Hindlimb muscle (tissue), 1 donor: ENCODE measurements at places on chromosomes 5 and 9.

- DNase-seq, result no peak
These were observed 682.4 kb upstream of the CDH10 start for GRCh38 chr5:25327172-25327571.

GRCh38 chr5:132834057-132834456, 3.6 kb upstream of the SHROOM1 start:
- no peak for DNase-seq

GRCh38 chr5:39758426-39758825, 333.6 kb upstream of the DAB2 start:
- DNase-seq, result no peak

- no peak for DNase-seq
These were observed 478.5 kb downstream of the PTPRD start for GRCh38 chr9:10134266-10134665.

DNA sequence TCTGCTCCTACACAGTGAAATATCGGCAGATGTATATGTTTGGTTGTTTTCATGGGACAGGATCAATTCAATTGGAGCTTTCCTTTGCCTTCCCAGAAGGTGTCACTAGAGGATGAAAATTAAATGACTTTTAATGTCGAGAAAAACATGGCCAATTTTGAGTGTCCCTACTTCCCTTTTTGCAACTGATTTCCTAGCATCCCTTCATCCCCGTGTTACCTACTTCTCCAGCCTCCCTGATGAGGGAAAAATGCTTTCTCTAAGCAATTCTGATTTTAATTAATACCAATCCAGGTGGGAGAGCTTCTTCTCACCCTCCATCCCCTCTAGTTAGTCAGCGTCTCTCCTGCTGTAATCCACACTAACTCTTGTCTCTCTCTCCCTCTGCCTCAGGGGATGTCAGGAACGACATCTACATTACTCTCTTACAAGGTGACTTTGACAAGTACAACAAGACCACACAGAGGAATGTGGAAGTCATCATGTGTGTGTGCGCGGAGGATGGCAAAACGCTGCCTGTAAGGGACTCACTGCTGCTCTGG, 64.9 kb downstream of the DOCK2 start:
- DNase-seq, result peak; percentile 30

DNA sequence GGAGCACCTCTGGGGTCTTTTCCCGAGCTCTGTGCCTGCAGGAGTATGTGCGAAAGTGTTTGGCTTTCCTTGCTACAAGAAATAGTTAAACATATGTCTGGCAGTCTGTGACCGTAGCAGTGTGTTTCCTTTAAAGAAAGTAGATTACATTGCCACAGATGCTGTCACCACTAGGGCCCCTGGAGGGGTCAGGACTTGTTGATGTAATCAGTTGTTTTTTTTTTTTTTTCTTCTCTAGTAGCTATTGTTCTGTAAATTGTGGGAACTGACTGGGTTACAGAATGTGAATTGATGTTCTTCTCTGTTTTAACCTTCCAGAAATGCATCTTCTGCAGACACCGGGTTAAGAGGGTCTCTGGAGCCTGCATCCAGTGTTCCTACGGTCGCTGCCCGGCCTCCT, 345.6 kb downstream of the KDM4C start:
- DNase-seq, result no peak

- no peak for DNase-seq
These were observed 665 bp upstream of the BTF3 start for GRCh38 chr5:73497497-73498056.

DNA sequence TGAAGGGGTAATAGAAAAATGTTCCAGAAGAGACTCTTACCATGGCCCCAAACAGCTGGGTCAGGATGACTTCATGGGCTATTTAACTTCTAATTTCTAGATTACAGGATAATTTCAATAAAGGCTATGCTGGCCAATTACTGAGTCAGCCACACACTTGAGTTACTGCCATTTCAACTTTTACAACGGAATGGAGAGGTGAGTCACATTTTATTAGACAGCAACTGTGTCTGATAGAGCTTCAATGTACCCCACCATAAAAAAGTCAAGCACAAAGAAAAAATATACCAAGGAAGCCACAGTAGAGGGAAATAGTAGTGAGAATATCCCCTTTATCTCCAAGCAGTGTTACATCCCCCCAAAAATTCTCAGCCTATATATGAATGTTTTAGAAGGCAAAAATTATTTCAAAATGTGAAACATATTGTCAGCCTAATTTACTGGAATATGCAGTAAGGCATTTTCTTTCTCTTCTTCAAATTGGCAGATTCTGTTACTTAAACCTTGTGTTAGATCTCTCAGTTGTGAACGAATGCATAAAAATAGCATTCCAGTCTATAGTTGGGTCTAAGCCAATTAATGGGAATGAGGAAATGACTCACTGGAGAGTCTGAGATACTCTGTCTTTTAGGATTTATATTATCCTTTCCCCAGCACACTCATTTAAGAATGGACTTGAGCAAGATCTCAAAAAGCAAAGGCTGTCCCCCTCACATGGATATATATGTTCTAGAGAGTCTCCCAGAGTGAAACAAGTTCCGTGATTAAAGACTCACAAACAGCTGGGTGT, 47.1 kb upstream of the RAI14 start:
- peak; percentile 42 for DNase-seq

GRCh38 chr9:102507044-102507687, 488.0 kb upstream of the CYLC2 start:
- DNase-seq, result no peak

DNA sequence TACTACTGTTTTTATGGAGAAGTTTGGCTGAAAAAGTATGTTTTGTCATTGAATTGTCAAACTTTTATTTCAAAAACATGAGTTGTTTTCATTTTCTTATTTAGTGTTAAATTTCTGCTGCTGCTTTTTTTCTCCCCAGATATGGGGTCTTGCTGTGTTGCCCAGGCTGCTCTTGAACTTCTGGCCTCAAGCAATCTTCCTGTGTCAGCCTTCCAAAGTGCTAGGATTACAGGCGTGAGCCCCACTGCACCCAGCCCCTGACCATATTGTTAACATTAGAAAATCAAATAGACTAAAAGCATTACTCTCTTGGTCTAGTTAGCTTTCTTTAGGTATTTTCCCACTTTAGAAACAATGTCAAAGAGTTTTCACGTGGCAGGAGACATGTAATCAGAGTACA, 215.3 kb downstream of the KDM4C start:
- DNase-seq, result no peak

DNA sequence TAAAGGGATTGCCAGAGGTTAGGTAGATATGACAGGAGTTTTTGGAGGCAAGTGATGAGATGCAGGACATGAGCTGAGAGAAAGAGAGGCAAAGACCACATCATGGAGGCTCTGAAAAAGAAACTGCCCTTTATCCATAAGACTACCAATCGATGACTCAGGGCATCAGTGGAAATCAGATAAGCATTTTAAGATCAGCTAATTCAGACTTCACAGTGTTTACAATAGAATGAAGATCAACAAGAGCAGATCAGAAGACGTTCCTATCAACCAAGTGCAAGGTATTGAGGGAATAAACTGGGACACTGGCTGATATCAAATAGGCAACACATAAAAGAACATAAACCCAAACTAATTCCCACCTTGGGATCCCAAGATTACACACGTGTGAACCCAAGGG, 227.2 kb downstream of the SLCO4C1 start:
- no peak for DNase-seq

GRCh38 chr9:93592643-93593021, 16.2 kb downstream of the PHF2 start:
- DNase-seq, result no peak

DNA sequence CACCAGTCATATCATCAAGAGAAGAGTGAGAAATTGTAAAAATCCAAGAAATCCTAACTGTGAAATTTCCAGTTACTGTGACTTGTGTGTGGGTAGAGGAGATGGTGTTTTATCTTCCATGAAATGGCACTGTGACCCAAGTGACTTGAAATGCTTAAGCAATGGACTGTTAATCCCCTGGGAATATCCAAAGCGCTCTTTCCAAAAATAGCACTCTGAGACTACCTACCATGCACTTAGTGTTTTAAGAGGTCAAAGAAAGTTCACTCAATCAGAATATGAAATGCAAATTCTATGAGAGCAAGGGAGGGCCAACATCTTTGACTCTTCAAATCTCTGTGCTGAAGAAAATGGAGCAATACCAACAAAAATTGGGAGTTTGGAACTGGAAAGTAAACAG, 244.0 kb downstream of the GABRB2 start:
- no peak for DNase-seq

DNA sequence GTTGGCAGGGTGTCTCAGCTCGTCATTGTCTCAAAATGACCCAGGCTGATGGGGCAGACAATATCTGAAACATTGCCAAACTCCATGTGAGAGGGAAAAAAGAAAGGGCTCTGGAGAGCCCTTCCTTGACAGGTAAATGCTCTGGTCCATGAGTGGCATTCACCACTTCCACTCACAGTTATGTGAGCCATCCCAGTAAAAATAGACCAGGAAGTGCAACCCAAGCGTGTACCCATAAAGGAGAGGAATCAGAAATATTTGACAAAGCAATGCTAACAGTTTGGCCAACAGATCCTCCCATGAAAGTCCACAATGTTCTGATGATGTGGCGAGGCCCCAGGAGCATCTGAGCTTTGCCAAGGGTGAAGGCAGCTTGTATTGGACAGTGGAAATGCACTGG, 49.4 kb downstream of the ASTN2 start:
- no peak for DNase-seq

DNA sequence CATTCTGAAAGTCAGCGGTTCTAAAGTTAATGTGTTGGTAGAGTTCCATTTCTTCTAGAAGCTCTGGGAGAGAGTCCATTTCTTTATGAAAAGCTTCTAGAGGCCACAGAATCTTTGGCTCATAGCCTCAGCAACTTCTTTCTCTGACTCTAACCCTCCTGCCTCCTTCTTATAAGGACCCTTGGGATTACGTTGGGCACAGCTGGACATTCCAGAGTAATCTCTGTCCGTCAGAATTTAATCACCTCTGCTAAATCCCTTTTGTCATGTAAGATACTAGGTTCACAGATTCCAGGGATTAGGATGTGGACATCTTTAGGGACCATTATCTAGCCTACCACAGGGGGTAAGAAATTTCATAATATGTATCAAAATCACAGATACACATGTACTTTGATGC, 22.6 kb upstream of the ANKDD1B start:
- no peak for DNase-seq

DNA sequence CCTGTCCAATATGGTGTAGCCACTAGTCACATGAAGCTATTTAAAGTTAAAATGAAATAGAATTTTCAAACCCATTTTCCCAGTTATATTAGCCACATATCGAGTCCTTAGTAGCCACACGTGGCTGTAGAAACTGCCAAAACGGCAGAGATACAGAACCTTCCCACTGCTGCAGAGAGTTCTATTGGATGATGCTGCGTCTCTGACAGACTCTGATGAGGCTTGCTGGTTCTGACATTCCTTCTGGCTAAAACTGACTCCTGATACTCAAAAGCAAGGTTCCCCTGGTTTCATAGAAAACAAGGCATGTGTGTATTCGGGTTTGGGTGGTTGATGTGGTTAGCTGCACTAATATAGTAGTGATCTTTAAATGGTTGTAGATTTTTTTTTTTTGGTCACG, 91.5 kb downstream of the TLE4 start:
- no peak for DNase-seq

- DNase-seq, result no peak
These were observed 39.5 kb upstream of the PSD2 start for GRCh38 chr5:139755892-139756671.

DNA sequence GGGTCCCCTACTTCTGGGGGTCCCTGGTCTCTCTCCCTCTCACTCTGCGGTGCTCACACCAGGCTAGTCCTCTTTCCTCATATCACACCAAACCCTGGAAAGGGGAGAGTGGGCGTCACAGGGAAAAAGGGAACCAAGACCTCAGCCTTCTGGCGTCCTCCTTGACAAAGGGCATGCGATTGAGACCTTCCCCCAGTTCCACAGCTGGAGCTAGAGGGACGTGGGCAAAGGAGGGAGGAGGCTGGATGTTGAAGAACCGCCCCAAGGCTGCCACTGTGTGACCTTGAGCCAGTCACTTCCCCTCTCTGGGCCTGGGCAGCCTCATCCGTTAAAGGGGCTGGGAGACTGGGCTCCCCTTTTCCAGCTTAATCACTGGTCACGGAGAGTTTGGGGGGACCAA, 18.5 kb upstream of the TOR2A start:
- no peak for DNase-seq

GRCh38 chr5:75510417-75510835, 1.0 kb downstream of the CERT1 start:
- no peak for DNase-seq

DNA sequence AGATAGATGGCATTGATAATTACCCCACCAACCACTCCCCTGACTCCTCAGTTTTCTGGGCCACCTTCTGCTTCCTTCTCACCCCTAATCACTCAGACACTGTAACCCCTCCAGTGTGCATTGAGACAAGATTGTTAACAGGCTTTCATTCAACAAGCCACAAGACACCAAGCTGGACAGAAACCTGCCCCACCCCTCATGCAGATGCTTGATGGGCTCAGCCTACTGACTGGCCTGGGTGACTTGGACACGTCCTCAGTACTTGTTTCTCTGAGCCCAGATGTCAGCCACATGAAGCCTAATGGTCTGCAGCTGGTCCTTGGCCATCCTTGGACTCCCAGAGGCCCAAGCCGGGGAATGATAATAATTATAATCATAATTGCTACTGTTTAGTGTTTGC, 71.4 kb upstream of the SMIM23 start:
- no peak for DNase-seq

- DNase-seq, result no peak
These were observed 27.3 kb downstream of the ANP32B start for GRCh38 chr9:98010445-98010844.

DNA sequence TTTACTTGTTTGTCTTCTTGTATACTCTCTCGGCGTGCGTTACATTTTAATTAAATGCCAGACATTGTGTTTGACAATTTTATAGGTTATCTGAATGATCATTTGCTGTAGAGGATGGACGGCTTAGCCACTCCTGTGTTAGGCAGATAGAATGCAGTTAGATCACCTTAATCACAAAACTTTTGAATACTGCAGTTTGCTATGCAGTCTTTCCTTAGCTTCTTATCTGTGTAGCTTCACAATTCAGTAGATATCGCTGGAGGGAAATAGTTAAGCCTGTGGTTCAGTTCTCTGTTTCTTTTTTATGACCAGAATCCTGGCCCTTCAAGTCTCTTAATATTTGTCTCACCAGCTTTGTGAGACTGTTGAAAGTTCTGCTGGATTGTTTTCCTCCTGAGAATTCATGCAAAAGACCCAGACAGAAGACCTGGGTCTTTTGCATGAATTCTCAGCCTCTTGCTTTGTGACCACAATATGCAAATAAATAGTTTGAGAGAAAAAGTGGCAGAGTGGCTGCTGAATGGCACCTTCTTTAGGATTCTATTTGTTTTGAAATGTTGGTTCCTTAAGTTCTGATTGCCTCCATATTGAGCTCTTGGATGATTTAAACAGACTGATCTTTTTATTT, 40.2 kb downstream of the RASA1 start:
- no peak for DNase-seq

DNA sequence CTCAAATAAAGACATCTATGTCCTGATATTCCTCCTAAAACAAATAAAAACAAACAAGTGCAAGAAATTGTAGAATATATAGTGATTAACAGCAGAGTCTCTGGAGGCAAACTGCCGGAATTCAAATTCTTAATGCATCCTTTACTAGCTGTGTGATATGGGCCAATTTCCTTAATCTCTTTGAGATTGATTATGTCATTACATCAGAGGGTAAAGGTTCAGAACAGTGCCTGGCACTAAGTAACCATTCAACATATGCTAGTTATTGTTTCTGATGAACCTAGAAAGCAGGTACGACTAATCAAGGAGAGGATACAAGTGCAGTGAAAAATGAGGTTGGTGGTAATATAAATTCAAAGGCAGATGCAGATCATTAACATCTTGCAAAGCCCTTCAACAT, 81.1 kb upstream of the ADAMTS19 start:
- no peak for DNase-seq
